Effector CD4-positive, alpha-beta T cell (primary cell): ENCODE measurements at places on chromosomes 16 and 17.

DNA sequence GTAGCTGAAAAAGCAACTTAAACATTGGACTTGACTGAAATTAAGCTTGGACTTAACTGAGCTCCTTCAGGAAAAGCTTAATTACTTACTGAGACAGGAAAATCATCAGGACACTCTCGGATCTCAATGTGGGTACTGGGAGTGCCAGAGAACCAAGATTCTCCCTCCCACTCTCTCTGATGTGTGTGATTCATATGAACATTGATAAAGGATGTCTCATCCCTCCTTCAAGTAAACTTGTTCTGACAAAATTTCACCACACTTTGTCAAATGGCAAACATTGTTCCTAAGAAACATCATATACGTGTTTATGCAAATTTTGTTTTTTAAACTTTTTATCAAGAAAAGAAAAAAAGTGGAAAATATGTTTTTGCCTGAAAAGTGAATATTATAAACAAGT, 4.1 kb upstream of the SLFN5 start:
- no peak for DNase-seq

DNA sequence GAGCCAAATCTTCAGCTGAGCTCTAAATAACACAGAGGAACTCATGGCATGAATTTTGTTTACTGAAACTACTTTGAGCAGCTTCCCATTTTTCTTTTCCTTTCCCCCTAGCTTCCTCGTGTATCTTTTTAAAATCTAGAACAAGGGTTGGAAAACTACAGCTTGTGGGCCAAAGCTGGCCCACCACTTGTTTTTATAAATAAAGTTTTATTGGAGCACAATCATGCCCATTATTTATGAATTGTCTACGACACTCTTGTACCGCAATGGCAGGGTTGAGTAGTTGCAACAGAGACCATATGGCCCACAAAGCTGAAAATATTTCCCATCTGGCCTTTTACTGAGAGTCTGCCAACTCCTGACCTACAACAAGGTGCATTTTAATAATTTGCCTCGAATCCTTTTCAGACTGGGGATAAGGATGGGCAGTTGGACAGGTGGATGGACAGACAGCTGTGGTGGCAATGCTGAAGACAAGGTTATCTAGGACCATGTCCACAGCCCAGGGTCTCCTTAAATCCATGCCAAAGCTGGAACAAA, 87.7 kb downstream of the RMI2 start:
- no peak for DNase-seq

DNA sequence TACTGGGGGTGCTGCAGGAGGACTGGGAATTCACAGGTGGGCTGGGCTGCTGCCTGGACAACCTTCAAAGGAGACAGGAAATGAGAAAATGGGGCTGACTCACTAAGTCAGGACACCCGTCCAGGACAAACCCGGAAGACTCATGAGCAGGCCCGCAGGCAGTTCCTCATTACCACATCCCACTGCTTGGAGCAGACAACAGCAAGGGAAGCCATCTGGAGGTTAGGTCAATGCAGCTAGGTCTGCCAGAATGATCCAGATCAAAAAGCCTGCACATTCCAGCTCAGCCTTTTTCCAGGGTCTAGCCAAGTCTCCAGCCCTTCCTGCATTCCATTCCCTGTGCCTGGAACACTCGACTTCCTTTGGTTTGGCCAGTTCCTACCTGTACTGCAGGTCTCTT, 536.5 kb upstream of the CDH11 start:
- DNase-seq = no peak

DNA sequence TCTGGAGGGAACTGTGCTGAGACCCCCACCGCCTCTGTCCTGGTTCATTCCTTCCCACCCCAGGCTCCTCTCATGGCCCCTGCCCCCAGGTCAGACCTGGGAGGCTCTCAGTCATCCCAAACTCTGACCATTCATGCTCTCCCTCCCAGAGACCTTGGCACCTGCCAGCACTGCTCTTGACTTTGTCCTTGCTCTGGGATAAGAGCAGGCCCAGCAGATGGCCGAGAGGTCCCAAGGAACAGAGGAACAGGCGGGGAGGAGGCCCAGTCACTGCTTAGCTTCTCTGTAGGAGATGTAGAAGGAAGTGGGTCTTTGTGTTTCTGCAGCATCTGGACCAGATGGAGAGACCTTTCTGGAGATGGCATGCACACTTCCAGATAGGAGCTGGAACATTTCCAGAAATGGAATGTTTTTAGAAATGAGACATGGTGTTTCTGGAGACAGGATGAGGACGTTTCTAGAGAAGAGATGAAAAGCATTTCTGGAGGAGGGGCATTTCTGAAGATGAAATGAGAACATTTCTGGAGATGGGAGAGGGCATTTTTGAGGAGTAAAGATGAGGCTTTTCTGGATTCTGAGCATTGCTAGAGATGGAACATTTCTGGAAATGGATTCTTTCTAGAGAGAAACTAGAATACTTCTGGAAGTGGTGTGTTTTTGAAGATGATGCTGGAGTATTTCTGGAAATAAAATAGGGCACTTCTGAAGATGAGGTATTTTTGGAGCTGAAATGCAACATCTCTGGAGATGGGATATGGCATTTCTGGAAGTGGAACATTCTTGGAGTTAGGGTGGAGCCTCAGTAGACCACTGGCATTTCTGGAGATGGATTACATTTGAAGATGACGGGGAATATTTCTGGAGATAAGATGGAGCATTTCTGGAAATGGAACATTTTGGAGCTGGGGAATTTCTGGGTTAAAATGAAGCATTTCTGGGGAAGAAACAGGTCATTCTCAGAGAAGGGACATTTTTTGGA, 55.2 kb downstream of the RAI1 start:
- DNase-seq = no peak

DNA sequence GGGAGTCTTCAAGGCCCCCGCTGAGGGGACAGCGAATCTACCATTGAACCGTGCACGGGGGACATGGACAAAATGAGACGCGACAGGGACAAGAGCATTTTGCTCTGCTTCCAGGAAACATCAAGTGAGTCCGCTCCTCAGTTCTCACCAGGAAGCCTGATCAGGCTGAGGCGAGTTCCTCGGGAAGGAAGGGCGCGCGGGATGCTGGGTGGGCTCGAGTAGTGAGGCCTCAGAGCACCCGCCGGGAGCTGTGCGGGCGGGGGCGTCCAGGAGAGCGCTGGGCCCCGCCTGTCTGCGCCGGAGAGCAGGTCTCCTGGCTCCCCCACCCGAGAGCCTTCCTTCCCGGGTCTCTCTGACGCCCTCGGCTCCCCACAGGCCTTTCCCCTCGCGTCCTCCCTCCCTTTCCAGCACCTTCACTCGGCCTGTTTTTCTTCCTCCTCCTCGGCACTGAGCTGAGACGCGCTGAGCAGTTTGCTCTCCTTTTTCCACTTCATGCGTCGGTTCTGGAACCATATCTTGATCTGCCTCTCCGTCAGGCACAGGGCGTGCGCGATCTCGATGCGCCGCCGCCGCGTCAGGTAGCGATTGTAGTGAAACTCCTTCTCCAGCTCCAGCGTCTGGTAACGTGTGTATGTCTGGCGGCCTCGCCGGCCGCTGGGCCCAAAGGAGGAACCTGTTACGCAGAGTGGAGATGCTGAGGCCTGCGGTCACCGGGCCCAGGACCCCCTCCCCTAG, 2.6 kb upstream of the HOXB5 start:
- no peak for DNase-seq

- peak; percentile 42 for DNase-seq
Measured at GRCh38 chr16:80580109-80580832, 39.5 kb downstream of the DYNLRB2 start.

DNA sequence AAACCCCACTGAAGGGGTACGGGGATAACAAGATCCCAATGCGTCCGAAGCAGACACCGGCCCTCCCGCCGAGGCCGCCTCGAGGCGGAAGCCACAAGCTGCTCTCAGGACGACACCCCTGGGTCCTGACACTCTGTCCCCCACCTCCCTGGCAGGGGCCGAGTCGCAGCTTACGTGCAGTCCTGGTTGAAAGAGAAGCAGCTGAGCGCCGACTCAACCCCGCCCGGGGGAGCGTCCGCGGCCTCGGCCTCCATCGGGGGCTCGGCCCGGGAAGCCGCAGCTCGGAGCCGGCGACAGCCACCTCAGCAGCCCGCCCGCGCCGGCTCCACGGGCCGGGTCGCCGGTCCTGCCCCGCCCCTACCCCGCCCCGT, at the start of gene WIPI1:
TSS of gene WIPI1 (minus strand) at position 329 of the 371 bp plus-strand sequence. CDS start at position 254, 75 bp downstream.
- DNase-seq = no peak

GRCh38 chr16:84554627-84555328, 50.3 kb upstream of the MEAK7 start:
- DNase-seq = no peak

GRCh38 chr17:55728833-55729232, 6.2 kb upstream of the TMEM100 start:
- DNase-seq = no peak

GRCh38 chr17:70366386-70366785, 197.1 kb downstream of the KCNJ2 start:
- no peak for DNase-seq

- DNase-seq = peak; percentile 32
Measured at GRCh38 chr17:81285179-81285878, 9.8 kb downstream of the SLC38A10 start.

GRCh38 chr16:56610609-56611111, 2.3 kb downstream of the MT2A start:
- no peak for DNase-seq

DNA sequence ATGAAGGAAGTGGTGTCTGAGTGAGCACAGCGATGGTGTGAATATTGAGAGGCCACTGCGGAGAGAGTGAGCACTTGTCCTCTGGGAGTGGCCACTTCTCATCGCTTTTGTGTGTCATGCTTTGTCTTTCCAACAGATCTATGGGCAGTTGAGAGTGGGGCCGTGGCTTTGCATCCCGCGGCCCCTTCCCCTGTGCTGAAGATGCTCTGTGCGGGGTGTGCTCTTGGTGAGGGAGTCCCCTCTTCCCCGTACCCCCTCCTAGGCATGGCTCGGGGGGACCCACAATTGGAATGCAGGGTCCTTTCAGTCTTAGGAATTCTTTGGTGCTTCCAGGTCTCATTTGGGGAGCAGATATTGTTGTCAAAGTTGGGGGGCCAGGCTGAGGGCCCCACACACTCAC, 197.3 kb upstream of the WSCD1 start:
- no peak for DNase-seq

DNA sequence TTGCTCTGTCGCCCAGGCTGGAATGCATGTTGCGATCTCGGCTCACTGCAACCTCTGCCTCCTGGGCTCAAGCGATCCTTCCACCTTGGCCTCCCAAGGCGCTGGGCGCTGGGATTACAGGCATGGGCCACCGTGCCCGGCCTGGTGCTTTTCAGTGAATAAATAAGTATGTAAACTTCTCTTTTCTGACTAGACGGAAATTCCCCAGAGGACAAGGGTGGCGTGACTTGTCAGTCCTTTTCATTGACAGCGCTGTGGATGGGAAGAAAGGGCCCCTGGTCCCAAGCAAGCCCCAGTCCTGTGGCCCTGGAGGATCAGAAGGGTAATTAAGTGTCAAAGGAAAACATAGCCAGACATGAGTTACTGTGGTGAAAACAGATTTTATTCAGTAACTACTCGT, 9.6 kb upstream of the SPN start:
- DNase-seq = no peak

GRCh38 chr16:66374176-66374575, 7.7 kb downstream of the CDH5 start:
- no peak for DNase-seq

GRCh38 chr16:12546918-12547607, 256.6 kb downstream of the CPPED1 start:
- no peak for DNase-seq

- DNase-seq = no peak
Measured at GRCh38 chr17:372157-373152, 19.8 kb upstream of the RPH3AL start.

DNA sequence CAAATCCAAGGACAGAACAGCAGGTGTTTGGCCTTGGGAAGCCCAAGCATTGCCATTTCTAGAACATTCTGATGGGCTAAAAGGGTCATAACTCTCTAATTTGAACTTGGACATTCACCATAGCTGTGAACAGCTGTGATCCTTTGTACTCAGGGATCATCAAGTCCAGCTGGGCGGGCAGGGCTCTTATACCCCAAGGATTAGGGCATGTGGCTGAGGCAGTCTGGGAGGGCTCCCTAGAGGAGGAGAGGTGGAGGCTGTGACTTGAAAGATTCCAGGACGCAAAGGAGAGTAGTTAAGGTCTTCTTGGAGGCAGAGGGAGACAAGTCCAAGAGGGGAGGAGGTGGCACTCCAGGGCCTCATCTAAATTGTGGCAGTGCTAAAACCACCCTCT, 233.1 kb upstream of the GSE1 start:
- no peak for DNase-seq

DNA sequence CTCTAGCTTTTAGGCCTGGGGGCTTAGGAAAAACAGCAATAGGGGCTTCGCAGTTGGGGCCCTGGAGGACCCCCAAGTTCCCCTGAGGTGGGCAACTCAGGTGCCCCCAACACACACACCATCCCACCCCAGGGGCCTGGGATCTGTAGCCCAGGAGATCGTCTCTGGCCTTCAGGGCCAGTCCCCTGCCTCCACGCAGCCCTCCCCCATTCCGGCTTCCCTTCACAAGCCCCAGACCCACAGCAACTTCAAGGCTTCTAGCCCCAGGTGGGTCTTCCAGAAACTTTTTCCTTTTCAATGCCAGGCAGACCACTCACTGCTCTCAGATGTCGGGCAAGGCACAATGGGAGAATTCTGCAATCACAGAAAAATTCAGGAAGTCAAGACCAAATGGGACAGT, 79.4 kb downstream of the C16orf78 start:
- DNase-seq = no peak

DNA sequence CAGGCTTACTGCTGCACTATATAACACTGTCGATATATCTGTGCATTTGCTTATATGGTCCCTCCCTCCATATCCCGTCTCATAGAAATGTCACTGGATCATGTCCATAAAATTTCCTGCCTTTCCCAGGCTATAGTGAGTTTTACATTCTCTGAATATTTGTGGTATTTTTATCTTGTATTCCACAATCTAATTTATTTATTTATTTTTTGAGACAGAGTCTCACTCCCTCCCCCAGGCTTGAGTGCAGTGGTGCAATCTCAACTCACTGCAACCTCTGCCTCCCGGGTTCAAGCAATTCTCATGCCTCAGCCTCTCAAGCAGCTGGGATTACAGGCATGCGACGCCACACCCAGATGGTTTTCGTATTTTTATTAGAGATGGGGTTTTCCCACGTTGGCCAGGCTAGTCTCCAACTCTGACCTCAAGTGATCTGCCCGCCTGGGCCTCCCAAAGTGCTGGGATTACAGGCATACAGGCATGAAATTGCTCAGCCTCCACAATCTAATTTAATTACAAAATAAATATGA, 12.9 kb downstream of the TRIM37 start:
- DNase-seq = no peak

DNA sequence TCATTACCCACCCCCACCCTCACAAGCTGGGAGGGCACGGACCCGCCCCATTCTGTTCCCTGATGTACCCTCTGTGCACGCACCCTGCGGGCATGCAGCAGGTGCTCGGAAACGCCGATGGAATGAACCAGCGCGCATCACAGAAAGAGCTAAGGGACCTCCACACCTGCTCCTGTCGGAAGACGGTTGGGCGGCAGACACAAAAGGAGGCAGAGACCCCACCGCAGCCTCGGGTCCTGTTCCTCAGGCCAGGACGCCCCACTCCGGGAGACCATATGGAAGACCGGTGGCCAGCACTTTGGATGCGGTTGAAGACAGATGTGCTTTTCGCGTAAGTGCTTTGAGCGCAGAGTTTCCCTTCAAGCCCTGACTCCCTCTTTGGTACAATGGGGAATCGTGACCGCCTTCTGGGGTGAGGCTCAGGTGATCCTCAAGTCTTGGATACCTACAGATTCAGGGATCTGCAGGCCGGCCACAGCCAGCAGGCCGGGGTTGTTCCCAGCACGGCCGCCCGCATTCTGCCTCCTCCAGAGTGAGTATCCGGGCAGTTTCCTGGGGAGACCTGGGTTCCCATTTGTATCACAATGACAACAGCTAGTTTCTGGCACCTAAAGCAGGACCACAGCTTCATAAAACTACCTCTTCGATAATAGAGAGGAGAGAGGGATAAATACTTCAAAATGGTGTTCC, 123.1 kb downstream of the FOXL1 start:
- no peak for DNase-seq
